KG1 (cell line): ENCODE measurements at places on chromosomes 7 and 10.

DNA sequence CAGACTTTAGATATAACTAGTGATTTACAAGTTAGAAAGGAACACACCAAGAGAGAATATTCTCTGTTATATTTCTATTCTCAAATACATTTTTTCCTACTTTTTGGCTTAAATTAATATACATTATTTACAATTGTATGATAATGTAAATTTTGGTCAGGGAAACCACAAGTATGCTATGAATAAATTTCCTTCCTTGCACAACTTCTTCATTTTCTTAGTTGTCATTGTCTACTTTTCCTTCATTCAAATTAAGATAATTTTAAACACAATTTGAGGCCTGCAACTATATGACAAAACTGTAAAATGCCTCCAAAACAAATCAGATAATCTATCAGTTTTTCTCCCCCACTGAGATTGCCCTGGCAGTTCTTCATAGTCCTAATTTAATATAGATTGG lies 131.3 kb downstream of the CDK14 start:
- DNase-seq, result no peak

DNA sequence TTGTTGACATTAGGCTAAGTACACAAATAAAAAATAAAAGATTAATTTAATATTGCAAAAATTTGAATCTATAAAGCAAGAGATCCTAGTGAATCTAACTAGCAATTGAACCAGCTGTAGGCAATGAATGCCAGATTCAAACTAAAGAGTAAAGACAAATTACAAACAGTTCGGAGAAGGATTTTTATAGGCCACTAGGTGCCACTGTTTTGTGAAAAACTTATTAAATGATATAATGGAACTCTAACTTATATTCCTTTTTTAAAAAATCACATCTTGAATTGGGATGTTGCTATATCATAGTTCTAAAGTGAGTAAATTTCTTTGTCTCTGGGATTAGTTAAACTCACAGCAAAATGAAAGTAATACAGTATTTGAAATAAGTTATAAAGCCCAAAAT lies 39.1 kb upstream of the GNAI1 start:
- DNase-seq, result no peak

- no peak for DNase-seq
These were observed 1.1 kb downstream of the TET1 start for GRCh38 chr10:68560943-68561864.

DNA sequence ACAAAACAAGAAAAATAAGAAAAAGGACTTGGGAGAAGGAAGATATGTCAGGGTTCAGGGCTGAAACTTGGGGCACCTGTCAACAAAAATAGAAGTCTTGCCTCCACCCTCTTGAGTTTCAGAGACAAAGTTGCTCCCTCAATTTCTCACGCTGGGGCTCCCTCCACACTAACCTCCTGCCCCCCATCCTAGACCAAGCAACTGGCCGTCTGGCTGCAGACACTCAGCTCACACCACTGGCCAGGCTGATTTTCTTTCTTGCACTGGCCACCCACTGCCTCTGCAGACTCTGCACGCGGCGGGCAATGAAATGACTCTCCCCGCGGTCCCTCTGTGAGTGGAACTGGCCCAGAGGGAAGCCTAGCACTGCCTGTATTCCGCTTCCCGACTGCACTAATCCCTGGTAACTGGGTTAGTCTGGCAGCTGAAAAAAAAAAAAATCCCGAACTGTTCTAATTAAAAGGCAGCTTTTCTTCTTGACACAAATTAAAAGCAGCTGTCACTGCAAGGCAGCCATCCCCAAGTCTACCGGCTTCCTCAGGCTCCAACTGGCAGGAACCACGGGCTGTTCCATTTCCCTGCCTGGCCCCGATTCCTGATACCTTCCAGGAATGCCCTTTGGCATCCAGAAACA lies 83.5 kb downstream of the SPDYE5 start:
- DNase-seq, result no peak

GRCh38 chr7:95199779-95200558 lies 124.4 kb downstream of the PON1 start:
- peak; percentile 25 for DNase-seq

DNA sequence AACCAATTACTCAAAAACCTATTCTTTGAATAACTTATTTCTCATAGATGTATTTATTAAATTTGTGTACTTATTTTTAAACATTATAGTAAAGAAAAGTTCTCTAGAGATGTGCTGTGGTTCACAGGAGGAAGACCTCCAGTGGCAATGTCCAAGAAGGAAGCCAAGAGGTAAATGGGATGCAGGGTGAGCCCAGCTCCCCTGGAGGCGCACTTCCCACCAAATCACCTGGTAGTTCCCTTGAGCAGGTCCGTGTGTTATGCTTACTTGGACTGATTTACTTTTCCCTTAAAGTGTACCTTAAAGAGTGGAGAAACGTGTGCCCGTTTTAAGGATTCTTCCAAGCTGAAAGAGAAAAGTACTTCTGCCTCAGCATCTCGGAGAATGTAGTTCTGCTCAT lies 55.3 kb downstream of the PAXIP1 start:
- no peak for DNase-seq

GRCh38 chr7:71135663-71136062 lies 3.7 kb downstream of the GALNT17 start:
- DNase-seq, result no peak
